Muscle of leg (tissue), 16 donors: ENCODE measurements at places on chromosomes 4 and X. TPM values are rescaled to one million over a fixed set of nuclear protein-coding genes. Genes with fewer than 3 reads are reported as not detected.

DNA sequence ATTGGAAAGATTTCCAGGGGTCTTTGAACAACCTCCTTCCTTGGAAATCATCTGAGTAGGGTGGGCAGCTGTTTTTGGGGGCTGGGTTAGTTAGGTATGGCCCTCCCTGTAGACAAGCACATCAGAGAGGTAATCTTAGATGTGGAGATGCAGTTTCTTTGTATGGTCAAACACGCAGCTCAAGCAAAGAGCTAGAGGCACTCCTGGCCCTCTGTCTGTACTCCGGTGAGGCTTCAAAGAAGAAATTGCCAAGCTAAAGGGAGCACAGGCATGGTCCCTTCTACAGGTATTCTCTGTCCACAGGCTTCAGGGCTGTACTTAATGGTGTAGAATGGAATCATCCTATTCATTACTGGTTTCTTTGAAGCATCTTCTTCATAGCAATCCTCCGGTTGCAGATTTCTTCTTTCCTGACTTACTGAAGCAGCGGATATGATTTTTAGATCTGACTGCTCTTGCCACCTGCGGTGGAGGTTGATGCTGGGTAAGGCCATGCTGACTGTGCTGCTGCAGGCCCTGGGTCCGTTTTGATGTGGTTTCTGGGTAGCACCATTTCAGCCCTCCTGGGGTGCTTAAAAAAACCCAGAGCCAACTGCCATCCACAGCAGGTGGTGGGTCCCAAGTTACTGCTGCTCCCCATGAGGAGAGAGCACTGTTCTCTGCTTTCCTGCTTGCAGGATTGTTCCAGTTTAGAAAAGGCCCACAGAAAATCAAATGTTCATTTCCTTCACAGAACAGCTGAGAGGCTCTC, 318.9 kb upstream of the GATB start:
- DNase-seq = no peak

- no peak for DNase-seq
These were observed 1.3 kb downstream of the ANAPC4 start for GRCh38 chr4:25378437-25378743.

AFF2 gene
- 6.1 TPM for total RNA-seq

DNA sequence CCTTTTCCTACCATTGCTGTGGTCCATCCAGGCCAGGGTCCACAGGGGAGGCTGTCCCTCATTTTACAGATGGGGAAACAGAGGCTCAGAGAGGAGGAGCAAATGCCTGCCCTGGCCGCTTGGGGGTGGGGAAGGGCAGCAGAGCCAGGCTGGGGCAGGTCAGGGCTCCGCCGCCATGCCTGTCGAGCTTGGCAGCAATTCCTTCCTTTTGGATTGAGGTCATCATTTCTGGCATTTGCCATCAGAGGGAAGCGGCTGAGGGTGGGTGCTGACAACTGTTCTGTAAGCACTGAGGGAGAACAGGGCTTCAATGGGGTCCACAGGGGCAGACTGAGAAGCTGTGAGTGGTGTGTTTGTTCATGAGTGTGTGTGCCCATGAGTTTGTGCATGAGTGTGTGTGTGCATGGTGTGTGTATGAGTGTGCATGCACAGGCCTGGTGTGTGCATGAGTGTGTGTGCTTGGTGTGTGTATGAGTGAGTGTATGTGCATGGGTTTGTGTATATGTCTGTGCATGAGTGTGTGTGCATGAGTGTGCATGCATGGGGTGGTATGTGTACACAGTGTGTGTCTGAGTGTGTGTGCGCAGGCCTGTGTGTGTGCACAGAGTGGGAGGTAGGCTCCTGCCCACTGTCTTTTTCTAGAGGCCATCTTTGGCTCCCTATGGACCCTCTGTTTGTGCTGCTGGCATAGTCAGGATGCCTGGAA, 115.2 kb downstream of the SORCS2 start:
- DNase-seq = peak; percentile 39

CXCL11 gene
- not detected for total RNA-seq
